Nucleus accumbens (tissue), 56 donors: ENCODE measurements at places on chromosomes 16 and 17.

DNA sequence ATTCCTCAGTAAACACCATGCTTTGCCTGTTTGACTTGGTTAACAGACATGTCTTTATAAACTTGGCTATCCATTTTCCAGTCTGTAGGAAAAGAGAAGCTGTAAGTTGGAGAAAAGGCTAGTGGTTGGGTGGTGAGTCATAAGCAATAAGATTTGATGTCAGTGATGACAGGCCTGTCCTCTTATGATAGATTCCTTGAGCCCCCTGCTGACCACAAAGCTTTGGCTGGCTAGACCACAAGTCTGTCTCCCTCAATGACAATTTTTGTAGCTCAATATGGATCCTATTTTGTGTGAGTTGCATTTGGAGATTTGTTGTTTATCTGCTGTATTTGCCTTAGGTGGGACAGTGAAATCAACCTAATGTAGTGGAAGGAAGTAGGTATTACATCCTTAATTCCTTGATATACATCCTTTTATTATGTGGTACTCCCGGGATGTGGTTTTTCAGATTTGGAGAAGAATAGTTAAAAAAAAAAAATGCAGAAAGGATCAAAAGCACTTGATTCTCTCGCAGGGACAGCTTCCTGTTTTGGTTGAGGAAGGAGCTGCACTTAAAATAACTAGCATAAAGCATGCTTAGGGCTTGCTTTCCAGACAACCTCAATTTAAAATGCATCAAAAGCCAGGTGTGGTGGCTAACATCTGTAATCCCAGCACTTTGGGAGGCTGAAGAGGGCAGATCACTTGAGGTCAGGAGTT is 67.4 kb downstream of the SIAH1 start:
- no peak for DNase-seq

DNA sequence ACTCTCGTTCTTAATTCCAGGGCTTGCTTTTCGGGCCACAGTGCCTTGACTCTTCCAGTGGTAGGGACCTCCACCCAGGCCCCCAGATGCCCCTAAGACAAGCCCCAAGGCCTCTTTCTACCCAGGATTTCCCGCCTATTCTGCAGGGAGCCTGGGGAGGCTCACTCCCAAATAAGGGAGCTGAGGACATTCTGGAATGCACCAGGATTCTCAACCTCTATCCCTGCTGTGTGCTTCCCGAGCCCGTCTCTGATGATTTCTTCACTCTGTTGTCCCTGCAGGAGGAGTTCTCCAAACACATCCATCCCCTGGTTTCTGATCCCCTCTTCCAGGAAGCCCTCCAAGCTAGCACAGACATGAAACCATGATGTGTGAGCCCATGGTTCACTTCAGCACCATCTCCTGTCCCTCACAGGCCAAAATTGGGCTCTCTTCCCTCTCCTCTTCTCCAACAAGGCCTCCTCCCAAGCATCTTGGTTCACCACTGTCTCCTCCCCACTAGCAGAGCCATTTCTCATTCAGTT is 255.9 kb downstream of the KATNIP start:
- DNase-seq, result no peak

- no peak for DNase-seq
Observed at GRCh38 chr17:65277576-65277975, 140.4 kb downstream of the RGS9 start.

GRCh38 chr17:64001763-64002529 is 3.8 kb downstream of the PRR29 start:
- DNase-seq, result no peak
